ENCODE measurements at places on chromosomes 5 and 9.

- no peak for DNase-seq
Observed at GRCh38 chr9:128192601-128193371, 1.4 kb upstream of the CIZ1 start.

GRCh38 chr9:28808042-28808441, 1234.8 kb upstream of the C9orf72 start:
- no peak for DNase-seq

- DNase-seq = no peak
Observed at GRCh38 chr5:10447041-10447440, 5.4 kb downstream of the ROPN1L start.

DNA sequence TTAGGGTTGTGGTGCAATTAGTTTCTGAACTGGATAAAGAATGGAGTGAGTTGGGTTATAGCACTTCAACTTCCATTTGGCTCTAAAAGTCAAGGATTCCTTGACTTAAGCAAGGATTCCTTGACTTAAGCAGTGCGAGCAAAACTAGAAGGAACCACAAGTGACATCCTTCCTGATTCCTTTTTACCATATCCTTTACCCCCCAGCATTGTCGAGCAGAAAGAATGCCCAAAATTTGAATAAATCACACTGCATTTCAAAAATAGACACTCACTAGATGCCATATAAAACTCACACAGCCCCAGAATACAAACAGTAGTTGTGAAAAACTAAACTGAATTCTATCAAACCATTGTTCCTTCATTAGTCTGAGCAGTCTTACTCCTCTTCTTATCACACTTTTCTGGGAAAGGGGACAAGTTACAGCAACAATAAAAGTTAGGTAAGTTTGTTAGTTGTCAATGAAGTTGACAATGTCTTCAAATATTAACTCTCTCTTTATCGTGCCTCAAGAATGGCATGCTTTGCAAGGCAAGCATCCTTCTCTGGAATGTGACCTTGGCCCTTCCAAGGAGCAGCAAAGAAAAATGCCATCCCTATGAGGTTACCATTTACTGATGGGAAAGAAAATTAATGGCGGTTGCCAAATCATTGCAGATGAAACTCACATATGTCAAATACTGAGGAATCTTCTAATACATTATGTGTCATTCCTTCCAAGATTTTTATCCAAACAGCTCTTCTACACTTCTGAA, 273.3 kb upstream of the ANKRD55 start:
- DNase-seq = no peak

DNA sequence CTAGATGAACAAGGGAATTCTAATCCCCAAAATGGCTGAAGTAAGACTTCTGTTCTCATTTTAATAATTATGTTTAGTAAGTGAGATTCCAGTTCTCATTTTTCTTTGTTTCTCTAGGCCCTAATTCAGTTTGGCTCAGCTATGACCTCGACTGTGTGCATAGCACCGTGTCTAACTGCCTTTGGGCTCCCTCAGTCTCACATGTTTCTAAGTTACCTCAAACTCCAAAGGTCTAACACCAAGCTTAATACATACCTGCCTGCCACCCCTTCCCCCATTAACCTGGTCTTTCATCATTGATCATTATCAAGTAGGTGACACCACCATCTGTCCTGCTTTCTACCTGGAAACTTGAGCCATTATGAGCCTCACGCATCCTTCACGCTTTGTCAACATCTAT, 273.2 kb downstream of the SAXO1 start:
- DNase-seq = no peak

- DNase-seq = no peak
Observed at GRCh38 chr5:139078345-139078744, 119.8 kb downstream of the SIL1 start.

GRCh38 chr5:72092074-72092473, 15.2 kb upstream of the MAP1B start:
- DNase-seq = no peak

DNA sequence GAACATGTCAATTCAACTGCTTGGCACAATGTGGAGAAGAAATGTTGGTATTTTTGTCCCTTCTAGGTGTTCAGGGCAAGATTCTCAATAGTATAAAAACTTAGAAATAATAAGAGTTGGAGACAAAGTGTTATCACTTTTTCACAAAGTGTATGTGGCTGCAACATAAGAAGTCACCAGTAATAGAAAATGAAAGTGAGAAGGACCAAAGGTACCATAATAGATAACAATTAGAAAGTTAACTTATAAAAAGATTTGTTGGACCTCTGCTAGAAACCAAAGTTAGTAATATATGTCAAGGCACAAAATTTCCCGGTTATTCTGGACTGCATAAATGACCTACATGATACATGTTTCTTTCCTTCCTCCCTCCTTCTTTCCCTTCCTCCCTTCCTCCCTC, 1535.3 kb downstream of the EFNA5 start:
- DNase-seq = no peak

- DNase-seq = no peak
Observed at GRCh38 chr9:37942621-37943344, 38.9 kb upstream of the SLC25A51 start.

DNA sequence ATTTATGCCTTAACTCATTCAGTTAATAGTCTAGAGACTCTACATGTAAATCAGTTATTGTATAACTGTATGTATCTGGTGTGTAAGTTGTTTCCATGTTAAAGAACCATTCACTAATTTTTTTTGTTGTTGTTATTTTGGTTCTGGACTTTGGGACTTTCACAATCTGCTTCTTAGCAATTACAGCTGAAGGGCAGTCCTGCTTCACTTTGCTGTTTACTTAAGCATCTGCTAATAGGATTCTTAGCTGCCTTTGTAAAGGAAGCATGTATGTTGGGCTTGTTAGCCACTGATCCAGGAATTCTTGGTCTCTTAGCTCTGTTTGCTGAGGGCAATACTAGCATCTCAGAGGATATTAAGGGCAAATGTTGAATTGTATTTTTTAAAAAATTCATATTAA, 97.0 kb downstream of the FOCAD start:
- DNase-seq = no peak

DNA sequence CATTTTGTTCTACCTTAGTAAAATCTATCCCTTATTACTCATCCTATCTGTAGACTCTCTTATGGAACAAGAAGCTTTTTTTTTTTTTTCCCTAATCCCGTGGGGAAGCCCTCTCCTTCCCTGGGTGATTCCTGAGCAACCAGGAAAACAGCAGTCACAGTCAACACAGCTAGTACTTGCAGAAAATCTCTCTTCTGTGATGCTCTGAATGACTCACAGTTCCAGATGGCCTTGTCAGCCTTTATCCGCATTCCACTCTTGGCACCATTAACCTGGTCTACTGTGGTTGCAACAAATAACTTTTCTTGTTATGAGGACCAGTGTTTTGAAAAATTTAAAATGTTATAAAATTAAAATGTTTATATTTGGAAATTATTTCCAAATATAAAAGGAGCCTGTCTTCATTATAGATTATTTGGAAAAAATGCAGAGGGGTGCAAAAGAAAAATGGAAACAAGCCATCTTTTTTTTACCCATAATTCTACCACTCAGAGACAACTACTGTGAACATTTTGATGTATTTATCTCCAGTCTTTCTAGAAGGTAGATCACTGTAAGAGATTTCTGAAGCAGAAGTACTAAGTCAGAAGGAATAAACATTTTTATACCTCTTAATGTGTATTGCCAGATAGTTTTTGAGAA, 486.7 kb downstream of the RAB3C start:
- no peak for DNase-seq

DNA sequence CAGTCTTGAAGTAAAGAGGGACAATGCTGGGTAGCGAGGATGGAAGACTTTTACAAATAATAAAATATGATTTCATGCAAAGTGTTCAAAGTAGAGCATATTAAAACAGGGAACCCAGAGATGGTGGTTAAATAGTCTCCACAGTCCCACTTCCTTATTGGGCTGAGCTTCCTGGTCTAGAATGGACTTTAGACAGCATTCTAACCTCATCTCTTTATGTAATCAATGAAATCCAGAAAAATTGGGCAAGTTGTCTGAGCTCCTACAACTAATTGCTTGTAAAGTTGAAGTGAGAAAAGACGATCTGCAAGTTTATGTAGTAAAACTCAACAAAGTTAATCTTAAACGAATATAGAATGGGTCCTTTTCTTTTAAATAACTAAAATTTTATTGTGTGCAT, 328.9 kb downstream of the PJA2 start:
- DNase-seq = no peak
